ENCODE measurements at places on chromosomes 11 and 22.

- DNase-seq: peak; percentile 78
Observed at GRCh38 chr11:36230779-36231699, 58.2 kb downstream of the COMMD9 start.

DNA sequence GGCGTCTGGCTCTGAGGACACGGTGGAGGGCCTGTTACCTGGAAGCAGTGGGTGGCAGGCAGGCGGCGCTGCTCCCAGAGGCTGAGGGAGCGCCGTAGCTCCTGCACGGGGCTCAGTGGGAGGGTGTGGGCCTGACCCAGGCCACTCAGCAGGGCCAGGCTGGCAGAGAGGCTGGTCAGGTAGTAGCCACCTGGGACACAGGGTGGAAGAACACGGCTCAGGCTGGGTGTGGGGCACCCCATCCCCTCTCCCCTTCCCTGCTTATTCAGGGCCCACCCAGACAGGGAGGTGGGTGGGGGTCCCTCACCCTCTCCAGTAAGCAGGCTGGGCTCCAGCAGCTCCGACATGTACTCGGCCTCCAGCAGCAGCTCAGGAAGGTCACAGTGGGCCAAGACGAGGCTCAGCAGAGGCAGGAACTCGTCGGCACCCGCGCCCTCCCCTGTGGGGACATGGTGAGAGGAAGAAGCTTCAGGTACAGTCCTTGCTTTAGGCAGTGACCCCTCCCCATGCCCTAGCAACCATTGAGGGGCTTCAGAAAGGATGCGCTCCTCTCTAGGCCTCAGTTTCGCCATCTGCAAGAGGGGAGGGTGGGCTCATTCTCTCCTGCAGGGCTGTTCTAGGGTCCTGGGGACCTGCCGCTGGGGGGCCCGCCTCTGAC, 2.9 kb downstream of the RIN1 start:
- DNase-seq: no peak

DNA sequence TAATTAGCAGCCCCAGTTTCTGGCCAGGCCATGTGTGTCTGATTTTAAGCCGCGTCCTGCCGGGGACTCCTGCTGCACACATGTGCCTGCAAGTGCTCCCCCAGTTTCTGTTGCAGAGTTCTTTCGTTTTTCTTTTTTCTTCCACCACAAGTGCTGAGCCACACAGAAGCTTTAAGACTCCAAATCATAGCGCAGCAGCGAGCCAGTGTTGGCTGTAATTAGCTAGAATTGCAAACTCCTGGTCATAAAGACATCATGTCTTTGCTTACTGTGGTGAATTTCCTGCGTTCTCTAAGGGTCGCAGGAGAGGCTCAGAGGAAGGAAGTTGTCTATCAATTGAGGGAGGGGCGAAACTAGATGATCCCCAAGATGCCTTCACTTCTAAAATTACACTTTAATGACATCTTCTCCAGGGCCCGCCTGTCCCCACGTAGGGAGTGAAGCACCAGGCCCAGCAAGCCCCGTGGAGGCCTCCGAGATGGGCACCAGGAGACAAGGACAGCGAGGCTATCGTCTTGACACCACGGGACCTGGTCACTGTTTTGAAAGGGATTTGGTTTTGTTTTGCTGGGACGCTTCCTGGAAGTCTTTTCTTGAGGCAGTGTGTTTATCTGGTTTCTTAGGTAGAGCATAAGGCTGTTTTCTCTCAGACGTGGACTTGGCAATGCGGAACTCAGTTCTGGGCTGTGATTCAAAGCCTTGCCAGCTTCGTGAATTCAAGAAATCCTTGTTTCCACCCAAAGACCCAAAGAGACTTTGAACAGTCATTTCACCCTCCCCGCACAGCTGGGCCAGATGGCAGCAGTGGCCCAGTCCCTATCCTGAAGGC, 71.8 kb downstream of the UBASH3B start:
- no peak for DNase-seq

DNA sequence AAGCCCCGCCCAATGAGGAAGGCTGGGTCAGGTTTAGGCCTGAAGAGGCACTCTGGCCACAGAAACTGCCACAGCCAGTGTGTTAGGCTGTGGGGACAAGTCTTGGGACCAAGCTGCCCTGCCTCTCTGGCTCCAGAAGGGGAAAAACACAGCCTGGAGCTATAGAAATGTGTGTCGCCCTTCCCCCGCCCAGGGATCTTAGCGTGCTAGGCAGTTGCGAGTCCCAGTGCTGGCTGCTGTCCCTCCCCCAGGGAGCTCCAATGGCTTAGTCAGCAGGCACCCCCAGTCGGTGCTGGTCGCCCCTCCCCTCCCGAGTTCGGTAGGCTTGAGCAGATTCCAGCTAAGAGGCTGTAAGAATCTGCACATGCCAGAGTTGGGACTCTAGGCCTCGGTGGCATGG, 99.5 kb upstream of the API5 start:
- no peak for DNase-seq

- peak; percentile 86 for DNase-seq
Observed at GRCh38 chr11:35288817-35289541, 130.4 kb downstream of the SLC1A2 start.

DNA sequence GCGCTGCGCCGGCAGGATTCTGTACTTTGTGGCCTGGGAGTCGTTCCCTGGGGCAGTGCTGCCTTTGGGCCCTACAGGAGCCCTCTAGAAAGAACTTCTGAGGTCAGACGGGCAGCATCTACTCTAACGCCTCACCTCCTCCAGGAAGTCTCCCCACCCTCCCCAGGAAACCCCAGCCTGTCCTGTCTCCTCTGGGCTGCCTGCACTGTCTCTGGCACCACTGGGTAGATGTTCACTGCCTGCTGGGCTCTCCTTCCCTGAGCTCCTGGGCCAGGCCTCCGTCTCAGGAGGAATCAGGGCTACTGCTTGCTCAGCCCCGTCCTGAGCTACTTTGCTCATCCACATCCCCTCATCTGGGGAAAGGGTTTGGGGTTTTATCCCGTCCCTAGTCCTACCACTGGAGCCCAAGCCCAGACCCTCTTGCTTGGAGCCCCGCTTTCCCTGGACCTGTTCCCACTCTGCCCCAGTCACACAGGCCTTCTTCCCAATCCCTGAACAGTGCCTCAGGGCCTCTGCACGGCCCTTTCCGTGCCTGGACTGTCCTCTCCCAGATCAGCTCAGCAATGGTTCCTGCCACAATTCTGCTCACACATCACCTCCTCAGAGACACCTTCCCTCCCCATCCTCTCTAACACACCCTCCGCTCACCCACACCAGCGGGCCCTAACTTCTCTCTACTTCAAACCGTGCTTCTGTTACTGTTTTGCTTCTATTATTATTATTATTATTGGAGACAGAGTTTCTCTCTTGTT, 11.3 kb upstream of the TREH start:
- DNase-seq: no peak

GRCh38 chr11:67437809-67438157, 301 bp upstream of the PTPRCAP start:
- no peak for DNase-seq

- no peak for DNase-seq
Observed at GRCh38 chr22:46541536-46541935, 4.1 kb upstream of the CELSR1 start.

All from cardiac fibroblast (primary cell).